ENCODE measurements at places on chromosomes 7 and 10.

DNA sequence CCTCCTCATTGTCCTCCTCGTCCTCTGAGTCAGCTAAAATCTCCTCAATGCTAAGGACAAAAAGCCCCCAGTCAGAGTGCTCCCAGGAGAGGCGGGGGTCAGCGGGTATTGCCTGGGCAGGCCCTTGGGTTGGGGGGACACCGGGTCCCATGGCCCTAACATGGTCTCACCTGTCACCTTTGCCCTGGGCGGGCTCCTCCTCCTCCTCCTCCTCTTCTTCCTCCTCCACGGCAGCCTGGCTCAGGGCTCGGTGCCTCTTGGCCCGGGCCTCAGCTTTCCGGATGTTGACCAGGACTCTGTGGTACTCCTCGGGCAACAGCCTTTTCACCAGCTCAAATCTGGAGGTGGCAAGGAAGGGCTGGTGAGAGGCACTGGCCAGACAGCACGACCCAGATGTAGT is 32.0 kb upstream of the FRAT2 start:
- no peak for DNase-seq

- DNase-seq: no peak
Measured at GRCh38 chr10:97220355-97220754, 34.6 kb upstream of the SLIT1 start.

- DNase-seq: no peak
Measured at GRCh38 chr10:111080224-111080623, 3.4 kb downstream of the ADRA2A start.

DNA sequence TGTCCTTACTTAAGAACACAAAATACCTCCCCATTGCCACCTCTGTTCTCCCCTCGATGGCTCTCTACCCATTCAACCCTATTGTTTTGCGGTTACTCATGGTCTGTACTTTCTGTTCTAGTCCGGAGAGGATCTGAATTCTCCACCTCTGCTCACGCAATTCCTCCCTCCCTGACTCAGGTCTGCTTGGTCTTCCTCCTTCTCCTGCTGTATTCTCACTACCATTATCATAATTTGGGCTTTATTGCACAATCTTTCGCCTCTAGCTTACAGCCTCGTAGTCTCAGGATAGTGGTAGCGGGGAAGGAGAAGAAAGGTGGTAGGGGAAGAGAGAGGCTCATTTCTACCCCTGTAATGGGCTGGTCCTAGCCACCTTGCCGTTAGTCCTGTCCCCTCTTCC is 35.4 kb upstream of the FAM180A start:
- no peak for DNase-seq

GRCh38 chr7:125355899-125356298 is 426.3 kb upstream of the POT1 start:
- DNase-seq: no peak

DNA sequence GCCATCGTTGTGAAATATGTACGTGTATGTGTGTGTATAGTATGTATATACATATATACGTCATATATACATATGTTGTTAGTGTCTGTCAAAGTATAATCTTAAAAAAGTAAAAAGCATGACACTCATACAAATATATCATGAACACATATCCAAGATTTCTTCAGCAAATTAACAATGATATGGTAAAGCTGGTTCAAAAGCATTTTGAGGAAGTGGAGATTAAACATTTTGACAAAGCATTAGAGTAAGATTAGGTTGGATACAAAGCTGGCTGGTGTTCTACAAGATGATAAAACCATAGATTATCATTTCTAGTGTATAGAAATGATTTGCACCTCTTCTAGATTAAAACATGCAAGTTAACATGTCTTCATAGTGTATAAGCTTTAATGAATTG is 771 bp upstream of the NUDCD3 start:
- DNase-seq: no peak

DNA sequence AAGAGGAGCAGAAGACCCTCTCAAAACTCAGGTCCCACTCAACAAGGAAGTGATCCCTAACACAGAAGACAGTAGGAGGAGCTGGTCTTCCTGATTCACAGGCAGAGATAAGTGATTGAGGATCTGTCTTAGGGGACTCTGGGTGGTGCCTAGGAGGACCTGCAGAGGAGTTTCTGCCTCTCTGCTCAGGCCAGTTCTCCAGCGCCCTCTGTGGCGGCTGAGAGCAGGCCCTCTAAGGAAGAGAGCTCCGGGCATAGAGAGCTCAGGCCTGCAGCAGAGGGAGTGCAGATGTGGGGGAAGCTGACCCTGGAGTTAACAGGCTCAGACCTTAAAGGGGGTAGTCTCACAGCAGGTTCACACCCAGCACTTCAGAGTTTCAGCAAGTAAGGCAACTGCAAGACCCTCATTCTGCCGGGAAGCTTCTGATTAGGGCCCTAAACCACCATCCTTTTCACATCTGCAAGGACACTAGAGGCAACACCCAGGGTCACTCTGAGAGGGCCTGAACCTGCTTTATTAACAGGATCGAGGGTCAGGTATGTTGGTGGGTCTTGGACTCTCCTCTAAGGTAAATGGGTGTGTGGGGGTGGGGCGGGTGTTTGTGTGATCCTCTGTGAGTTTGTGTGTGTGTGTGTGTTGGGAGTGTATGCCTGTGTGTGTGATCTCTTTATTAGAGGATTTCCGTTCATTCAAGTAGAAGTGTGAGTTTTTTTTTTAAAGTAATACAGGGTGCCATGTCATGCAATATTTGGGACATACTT is 57.6 kb upstream of the TARP start:
- no peak for DNase-seq

GRCh38 chr7:95693551-95694333 is 78.6 kb upstream of the DYNC1I1 start:
- no peak for DNase-seq

GRCh38 chr10:110398419-110399105 is 93.8 kb upstream of the SMNDC1 start:
- DNase-seq: no peak

GRCh38 chr7:24349339-24349738 is 65.3 kb downstream of the NPY start:
- no peak for DNase-seq

DNA sequence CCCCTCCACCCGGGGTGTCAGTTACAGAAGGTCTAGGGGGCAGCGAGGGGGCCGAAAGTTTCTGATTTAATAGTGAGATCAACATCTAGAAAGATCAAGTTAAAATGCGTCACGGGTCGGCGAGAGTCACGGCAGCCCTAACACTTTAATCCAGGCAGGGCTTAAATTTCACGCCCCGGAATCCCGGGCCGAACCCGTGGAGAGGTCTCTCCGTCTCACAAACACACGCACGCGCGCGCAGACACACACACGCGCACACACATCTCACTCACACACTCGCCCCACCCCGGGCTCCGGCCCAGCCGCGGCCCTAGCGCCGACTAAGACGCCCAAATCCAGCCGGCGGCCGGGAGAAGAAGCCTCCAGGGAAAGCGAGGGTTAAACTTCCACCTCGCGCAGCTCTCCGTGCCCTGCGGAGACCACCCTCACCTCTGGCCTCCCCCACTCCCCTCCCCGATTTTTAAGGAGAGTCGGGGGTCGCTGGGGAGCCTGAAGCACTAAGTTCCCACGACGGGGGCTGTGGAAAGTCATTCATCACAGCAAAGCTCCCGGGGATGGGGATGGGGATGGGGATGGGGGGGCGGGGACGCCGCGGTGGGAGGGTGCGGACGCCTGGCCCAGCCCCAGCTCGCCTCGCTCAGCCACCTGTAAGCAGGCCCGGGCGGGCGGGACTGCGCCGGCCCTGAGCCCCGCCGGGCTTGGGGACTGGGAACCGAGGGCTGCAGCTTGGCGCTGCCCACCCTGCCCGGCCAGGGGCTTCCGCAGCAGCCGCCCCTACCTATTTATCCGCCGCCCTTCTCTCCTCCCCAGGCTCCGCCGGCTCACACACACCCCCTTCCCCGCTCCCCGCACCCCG is 1.6 kb downstream of the PDGFA start:
- DNase-seq: no peak

GRCh38 chr10:22436526-22436892 is 91.2 kb downstream of the SPAG6 start:
- no peak for DNase-seq

GRCh38 chr7:2843711-2844152 is 376 bp downstream of the GNA12 start:
- DNase-seq: no peak

All from activated T-cell treated with anti-CD3 and anti-CD28 coated beads for 4 hours (primary cell).